ENCODE measurements at places on chromosomes 13 and 19.

- DNase-seq = no peak
Measured at GRCh38 chr13:41691274-41691673, 233.9 kb downstream of the RGCC start.

GRCh38 chr13:41136396-41137031 is 3.9 kb upstream of the KBTBD6 start:
- no peak for DNase-seq

DNA sequence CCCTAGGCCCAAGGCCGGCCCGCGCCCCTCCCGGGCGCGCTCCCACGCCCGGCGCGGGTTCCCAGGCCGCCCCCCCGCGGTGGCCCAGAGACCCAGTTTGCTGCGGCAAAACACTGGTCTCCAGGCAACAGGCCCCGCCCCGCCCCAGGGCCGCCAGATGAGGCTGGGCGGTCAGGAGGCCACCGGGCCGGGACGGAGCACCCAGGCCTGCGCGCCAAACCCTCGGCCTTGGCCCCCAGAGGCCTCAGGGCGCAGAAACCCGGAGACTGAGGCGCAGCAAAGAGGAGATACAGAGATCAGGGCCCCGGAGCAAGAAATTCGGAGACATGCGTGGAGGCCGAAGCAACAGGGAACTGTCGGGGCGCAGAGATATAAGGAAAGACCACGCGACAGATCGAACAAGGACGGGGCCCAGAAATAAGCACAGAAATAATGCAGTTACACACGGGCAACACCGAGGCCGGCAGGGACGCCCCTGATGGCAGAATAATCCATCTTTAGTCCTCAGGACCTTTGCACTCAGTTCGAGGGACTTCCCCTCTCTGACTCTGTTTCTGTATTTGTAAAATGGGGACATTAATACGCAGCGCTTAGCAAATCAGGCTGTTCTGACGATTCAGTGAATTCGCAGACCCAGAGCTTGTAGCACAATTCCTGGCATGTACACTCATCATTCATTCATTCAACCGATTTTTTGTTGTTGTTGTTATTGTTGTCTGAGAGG is 20.8 kb upstream of the ERCC1 start:
- peak; percentile 62 for DNase-seq

- no peak for DNase-seq
Measured at GRCh38 chr19:48540110-48540509, 11.9 kb upstream of the SULT2B1 start.

GRCh38 chr19:21423057-21424041 is 26.4 kb downstream of the ZNF493 start:
- DNase-seq = no peak

GRCh38 chr13:20057214-20057613 is 98.7 kb downstream of the ZMYM2 start:
- DNase-seq = no peak

- peak; percentile 42 for DNase-seq
Measured at GRCh38 chr19:16051254-16052025, 24.9 kb upstream of the TPM4 start.

DNA sequence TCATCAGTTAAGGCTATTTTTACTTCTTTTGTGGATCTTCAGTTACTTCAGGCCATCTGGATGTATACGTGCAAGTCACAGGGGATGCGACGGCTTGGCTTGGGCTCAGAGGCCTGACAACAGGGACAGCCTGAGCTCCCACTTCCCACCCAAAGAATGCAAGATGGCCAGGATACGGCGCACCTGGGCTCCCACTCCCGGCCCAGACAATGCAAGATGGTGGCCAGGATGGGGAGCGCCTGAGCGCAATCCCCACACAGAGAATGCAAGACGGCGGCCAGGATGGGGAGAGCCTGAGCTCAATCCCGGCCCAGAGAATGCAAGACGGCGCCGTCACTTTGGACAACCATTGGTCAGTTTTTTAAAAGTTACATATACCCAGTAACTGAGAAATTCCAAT is 25.3 kb upstream of the MIER2 start:
- no peak for DNase-seq

DNA sequence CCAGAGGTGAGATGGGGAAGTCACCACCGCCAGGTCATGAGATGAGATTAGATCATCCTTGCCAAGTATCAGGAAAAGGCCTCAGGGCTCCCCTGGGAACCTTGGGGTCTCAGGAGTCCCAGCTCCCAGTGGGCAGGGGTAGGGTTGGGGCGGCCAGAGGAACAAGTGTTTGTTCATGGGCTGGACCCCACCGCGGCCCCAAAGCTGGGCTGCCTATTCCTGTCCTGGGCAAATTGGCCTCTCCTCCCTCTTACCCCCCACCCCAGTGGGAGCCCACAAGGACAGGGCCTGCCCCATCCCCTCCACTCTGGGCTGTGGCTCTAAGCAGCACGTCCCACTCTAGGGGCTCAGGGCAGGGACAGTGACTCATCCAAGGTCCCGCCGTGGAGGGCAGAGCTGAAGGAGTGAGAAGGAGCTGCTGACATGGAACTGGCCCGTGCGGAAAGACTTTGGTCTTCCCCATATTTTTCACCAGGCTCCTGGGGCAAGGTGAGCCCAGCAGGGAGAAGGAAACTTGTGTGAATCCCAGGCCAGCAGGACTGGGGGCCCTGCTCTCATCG is 4.0 kb upstream of the HCN2 start:
- DNase-seq = no peak

DNA sequence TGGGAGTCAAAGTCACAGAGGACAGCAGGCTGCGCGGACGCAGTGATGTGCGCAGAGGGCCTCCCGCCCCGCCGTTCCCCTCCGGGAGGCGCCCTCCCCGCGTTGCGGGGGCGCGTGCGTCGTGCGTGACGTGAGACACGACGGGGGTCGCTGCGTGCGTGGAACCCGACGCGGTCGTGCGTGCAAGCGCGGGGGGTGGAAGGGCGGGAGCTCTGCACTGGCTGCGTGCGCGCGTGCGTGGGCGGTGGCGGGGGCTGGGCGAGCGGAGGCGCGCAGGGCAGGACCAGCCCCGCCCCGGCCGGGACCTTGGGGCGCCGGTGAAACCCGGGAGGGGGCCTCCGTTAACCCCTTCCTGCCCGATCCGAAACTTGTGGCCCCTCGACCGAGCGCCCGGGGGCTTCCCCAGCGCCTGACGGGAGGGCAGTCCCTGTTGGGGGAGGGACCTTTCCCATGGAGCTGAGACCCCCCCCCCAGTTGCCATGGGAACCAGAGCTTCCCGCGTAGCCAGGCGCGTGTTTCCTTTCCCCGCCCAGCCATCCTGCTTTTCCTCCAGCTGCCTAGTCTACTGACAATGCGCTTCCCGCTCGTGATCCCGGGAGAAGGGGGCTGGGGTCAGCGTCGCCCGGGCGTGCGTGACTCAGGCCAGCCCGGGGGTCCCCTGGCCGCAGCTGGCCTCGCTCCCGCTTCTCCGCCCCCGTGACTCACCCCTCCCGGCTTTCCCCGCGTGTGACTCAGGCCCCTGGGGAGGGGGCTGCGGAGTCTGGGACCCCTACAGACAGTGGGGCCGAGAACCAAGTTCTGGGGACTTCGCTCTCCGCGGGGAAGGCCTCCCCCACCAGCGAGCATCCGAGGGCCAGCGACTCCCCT is 7.3 kb upstream of the HOOK2 start:
- DNase-seq = peak; percentile 77

- no peak for DNase-seq
Measured at GRCh38 chr13:112683581-112683980, 6.3 kb upstream of the ATP11A start.

- DNase-seq = peak; percentile 66
Measured at GRCh38 chr13:113474179-113474578, 16.3 kb downstream of the DCUN1D2 start.

- DNase-seq = no peak
Measured at GRCh38 chr19:41195675-41196497, 2.9 kb downstream of the CYP2S1 start.

DNA sequence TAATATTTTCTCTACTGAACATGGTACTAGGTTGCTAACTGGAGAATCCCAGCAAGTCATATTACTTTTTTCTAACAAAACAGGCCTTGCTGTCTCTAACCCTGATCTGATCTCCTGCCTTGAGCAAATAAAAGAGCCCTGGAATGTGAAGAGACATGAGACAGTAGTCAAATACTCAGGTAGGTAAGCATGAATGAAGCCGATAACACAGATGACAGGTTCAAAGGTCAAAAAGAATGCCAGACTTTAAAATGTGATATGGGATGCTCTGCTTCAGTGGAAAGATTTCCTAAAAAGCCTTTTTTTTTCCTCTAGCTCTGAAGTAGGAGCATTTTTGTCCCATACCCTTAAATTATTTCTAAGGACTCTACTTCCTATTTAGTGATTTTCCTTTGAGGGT is 28.7 kb downstream of the ZNF726 start:
- DNase-seq = no peak

GRCh38 chr13:98792785-98793495 is 40.5 kb upstream of the SLC15A1 start:
- DNase-seq = no peak

DNA sequence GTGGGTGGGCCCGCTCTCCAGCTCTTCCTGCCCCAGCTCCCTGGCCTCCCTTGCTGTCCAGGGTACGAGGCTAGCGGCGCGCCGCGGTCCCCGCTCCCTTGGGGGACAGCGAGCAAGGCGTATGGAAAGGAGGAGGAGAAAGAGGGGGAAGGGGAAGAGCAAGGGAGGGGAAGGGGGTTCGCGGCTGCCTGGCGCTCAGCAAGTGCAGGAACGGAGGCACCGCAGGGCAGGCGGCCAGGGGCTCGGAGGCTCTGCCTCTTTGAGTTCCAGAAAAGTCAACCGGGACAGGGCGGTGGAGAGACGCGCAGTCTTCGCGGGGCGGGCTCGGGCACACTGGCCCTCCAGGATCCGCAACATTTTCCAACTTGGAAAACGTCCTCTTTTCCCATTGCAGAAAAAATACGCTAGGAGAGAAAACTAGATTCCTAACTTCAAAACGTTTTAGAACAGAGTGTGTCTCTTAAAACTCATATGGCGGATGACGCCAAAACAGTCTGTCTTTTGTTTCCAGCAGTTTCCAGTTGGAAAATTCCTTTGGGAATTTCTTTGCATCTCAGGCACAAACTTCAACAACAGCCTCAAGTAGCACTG is 23.1 kb upstream of the TNFRSF19 start:
- no peak for DNase-seq

DNA sequence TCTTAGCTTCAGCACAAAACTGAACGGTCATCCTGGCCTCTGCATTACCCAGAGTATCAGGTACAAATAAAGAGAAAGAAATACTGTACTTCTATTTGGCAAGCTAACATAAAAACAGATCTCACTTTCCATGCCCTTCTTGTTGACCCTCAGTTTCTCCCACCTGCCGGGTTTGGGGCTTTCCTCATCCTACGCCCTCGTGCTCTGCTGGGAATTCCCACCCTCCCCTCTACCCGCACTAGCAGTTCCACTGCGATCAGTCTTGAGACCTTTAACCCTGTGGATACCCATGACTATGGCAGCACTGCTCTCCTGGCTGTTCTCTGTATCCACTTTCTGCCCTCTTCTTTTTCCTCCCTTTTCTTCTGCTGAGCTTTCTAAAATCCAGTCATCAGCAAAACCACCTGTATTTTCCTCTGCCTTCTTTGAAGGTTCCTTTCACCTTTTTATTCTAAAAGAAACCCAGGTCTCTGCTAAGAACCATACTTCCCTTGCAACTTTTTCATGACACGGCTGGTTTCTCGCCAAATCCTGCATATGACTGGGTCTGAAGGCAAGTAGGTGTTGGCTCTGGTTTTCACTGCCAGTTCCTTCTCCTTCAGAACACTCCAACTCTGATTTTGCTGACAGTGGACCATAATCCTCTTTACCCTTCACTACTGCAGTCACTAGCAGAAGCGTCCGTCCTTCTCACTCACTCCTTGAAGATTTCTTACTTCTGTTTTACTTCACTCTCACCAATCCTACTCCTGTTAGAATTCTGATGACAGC is 99.4 kb downstream of the MIPEP start:
- DNase-seq = no peak

GRCh38 chr13:98571955-98572662 is 4.8 kb downstream of the STK24 start:
- no peak for DNase-seq

DNA sequence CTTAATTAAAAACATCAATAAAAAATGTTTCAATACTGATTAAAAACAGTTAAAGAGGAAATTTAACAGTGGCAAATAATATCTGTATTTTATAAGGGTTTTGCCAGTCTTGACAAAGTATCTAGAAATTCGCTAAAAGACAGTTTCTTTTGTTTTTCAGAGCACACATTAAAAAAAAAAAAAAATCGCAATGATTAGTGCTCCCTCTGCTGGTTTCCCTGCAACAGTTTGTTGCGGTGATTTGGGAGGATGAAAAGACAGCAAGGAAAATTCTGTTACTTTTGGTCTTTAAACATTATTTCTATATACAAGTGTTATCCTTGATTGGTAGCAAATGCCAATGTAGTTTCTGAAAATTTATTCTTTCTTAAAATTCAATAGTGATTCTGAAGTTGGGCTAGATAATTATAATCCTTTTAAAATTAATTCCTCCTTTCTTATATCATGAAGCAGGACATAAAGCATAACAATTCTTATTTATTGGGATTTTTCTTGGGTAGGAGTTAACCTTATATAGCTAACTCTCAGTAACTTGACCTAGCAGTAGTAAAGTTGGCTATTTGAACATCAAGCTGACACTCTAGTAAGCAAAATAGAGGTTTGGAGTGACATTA is 23.1 kb upstream of the SPRY2 start:
- DNase-seq = peak; percentile 43

- no peak for DNase-seq
Measured at GRCh38 chr19:8304841-8305621, 3.1 kb downstream of the CD320 start.

GRCh38 chr19:51726049-51726448 is 2.3 kb upstream of the HAS1 start:
- no peak for DNase-seq

GRCh38 chr13:72823724-72824123 is 41.8 kb downstream of the PIBF1 start:
- DNase-seq = no peak

GRCh38 chr13:43469791-43470190 is 317.0 kb downstream of the ENOX1 start:
- no peak for DNase-seq

- DNase-seq = no peak
Measured at GRCh38 chr19:48252609-48253008, 3.1 kb downstream of the CARD8 start.

DNA sequence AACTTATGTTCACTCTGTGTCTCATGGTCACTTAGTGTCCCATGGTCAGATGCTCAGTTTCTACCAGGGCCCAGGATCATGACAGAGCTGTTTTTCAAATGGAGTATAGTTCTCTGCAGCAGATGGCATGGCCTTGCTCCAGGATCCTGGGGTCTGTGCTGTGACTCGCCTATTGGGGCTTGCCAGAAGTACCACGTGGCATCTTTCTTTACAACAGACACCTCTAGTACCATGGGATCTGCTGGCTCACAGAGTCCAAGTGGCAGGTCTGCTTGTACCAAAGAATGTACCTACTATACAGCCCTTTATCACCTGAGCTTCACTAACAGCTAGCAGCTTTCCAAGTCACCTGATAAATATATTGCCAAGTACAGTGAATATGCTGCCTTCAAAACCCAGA is 6.0 kb upstream of the RNF6 start:
- no peak for DNase-seq

- no peak for DNase-seq
Measured at GRCh38 chr19:52520013-52520412, 7.5 kb upstream of the ZNF808 start.

DNA sequence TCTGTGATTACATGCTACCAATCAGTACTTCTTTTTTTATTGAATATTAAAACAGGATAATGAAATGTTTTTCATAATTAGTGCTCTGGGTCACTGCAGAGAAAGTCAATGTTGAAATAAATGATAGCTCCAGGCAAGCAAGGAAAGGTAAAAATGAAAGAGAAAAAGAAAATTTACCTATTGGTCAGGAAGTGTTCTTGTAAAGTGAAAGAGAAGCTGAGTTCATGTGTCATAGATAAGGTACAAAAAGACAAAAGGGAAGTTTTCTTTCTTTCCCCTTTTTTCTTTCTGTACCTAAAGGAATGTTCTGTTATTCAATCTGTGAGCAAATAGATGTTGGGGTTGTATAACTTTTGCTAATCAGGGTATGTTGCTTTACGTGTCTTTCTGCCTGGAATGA is 197.0 kb downstream of the PCDH9 start:
- DNase-seq = no peak

All from KBM-7 (cell line).